Activated CD8-positive, alpha-beta memory T cell treated with anti-CD3 and anti-CD28 coated beads for 4 hours (primary cell): ENCODE measurements at places on chromosomes 12 and 14.

- DNase-seq = peak; percentile 34
These were observed 57.9 kb downstream of the TRPV4 start for GRCh38 chr12:109775172-109775881.

- no peak for DNase-seq
These were observed 80.2 kb downstream of the NUAK1 start for GRCh38 chr12:106058256-106059182.

DNA sequence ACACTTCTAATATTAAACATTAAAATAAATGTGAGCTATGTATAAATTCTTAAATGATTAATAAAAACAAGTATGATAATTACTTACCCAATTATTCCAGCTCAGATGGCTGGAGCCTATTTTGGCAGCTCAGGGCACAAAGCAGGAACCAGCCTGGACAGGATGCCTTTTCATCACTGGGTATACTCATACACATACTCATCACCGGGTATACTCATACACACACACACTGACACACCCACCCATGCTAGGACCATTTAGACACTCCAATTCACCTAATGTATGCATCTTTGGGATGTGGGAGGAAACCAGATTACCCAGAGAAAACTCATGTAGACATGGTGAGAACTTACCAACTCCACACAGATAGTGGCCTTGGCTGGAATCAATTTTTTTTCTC, 57.9 kb upstream of the CNOT2 start:
- DNase-seq = no peak

GRCh38 chr12:26701604-26702215, 131.3 kb downstream of the ITPR2 start:
- no peak for DNase-seq

DNA sequence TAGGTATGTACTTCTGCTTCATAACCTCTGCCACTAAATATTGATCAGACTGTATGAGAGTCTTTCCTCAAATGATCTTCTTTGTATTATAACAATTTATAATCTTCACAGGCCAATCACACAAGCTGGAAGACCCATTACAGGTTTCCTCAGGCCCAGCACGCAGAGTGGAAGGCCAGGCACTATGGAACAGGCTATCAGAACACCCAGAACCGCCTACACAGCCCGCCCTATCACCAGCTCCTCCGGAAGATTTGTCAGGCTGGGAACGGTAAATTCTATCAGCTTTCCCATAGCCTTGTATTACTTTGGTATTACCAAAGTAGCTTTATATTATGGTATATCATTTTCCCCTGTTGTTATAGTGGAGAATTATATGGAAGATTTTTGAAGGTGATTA, 16.5 kb downstream of the TTC8 start:
- no peak for DNase-seq

DNA sequence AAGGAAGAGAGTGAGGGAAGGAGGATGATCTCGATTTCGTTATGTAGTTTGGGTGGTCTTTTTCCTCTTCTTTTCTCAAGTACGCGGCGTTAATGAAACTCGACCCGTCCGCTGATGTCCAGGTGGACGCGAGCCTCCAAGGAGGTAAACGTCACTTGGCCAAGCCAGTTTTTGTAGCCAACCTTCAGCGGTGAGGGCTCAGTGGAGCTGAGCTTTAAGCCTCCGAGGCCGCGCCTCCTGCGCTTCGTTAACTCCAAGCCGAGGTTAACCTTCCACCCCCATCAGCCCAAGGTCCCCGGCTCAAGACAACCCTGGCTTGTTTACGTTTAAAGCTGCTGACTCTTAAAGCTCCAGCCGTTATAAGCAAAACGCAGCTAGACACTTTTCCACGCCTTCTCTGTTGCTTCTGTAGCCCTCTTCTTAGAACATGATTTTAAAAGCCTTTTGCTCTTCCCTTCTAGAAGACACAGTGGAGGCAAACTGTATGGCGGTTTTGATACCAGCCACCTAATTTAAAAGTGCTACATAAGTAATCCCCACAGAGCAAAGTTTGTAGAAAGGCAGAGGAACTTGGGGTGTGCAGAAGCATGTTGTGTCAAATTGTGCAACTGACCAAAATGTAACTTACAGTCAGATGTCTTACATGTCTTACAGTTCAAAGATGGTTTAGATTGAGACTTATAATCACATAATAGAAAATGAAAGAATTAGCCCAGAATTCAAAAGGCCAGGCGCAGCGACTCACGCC, 923 bp upstream of the ITPR2 start:
- no peak for DNase-seq

DNA sequence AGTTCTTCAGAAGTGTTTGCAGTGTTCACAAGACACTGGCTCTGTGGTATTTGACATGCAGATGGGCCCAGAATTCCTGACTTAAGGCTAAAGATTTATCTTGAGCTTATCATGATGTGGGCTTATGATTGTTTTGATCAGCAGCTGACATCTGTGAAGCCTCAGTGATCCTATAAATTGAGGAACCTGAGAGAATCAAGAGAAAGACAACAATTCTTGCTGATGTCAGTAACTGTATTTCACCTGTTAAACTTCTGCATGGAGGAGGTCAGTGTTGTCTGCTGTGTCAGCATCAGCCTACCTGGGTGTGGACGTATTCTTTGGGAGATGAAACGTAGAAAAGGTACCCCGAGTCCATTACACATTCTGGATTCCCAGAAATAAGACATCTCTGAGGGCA, 33.3 kb downstream of the TRAF3 start:
- no peak for DNase-seq

- no peak for DNase-seq
These were observed 165.8 kb downstream of the ESRRB start for GRCh38 chr14:76541594-76542219.

- DNase-seq = no peak
These were observed 194.1 kb upstream of the PLEKHA5 start for GRCh38 chr12:18935371-18935965.

DNA sequence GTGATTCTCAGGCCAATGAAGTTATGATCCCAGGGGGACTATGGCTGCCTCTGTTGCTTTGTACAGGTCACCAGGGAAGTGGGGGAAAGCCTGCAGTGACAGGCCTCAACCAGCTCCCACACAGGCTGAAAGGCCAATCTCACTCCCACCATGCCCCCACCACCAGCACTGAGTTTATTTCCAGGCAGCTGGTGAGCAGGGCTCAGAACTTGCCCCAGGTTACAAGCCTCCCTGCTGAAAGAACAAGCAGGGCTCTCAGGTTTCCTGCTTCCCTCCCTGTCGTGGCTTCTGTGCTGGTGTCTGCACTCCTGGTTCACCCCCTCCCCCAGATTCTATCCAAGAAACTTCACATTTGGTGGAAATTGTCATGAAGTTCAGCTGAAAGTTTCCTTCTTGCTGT, 260.3 kb downstream of the CCDC59 start:
- no peak for DNase-seq

GRCh38 chr14:90624732-90625400, 191.4 kb downstream of the TTC7B start:
- no peak for DNase-seq

DNA sequence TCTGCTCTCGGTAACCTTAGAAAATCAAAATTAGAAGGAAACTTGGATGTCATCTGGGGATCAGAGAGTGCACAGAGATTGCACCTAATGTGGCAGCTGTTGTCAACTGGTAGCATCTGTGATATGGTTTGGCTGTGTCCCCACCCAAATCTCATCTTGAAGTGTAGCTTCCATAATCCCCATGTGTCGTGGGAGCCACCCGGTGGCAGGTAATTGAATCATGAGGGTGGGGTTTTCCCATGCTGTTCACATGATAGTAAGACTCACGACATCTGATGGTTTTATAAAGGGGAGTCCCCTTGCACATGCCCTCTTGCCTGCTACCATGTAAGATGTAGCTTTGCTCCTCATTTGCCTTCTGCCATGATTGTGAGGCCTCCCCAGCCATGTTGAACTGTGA, 127.7 kb upstream of the SRRM4 start:
- DNase-seq = no peak

- no peak for DNase-seq
These were observed 14.6 kb upstream of the MIA2 start for GRCh38 chr14:39219075-39219499.

GRCh38 chr12:9931245-9931644, 925 bp downstream of the CLEC2A start:
- DNase-seq = no peak

DNA sequence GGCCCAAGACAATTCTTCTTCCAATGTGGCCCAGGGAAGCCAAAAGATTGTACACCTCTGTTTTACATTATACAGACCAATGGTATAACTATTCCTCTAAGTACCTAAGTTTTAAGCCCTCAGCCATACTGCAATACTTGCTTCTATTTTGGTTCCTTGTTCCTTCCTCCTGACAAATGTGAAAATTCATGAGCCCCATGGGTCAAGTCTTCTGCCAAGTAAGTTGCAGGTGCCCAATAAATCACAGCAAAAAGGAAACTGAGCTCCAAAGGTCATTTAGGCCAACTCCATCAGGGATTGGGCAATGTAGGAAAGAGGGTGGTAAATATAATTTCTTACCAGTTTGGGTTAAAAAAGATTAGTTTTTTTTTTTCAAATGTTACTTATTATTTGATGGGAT, 57.7 kb upstream of the NPFF start:
- DNase-seq = no peak

GRCh38 chr12:113200021-113200797, 14.7 kb downstream of the RITA1 start:
- no peak for DNase-seq

- no peak for DNase-seq
These were observed at the start of gene IGF1 for GRCh38 chr12:102480406-102480805. IGF1 (minus strand) TSS chr12:102480563; CDS start chr12:102480381, 182 bp downstream.

DNA sequence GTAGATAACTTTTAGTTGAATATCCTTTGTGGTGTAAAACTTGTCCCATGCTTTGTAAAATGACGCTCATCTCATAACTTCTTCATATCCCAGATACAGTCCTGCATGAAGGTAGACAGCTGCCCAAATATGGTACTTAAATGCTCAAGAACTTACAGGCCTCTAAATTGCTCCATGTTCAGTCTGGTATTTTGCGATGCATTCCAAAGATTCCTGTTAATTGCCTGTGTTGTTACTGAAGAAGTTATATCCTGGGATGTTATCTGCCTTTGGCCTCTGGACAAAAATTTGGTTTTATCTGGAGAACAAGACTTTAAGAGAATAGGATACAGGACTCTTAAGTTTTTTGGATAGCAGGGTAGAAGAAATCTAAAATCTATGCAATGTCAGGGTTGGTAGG, 473.0 kb downstream of the PCNX1 start:
- DNase-seq = no peak

GRCh38 chr12:117236456-117237001, 46.3 kb upstream of the FBXO21 start:
- peak; percentile 44 for DNase-seq

GRCh38 chr12:114685320-114685781, 1.4 kb upstream of the TBX3 start:
- no peak for DNase-seq

DNA sequence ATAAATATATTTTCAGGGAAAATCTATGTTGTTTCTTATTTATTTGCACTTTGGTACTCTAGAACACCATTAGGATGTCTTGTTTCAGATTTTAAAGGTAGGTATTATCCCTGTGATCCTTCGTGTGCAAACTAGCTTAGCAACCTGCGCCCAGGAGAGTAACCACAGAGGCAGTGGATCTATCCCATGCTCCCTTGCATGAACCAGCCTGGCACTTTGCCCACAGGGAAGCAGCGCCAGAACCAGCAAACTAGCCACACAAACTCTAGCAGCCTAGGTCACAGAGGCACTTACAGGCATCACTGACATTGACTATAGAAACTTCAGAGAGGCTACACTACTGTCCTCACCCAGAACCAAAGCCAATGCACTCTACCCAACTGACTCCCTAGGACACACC, 76.1 kb downstream of the TSHR start:
- DNase-seq = no peak

- DNase-seq = no peak
These were observed 254.9 kb upstream of the TMEM132C start for GRCh38 chr12:128012110-128012509.

DNA sequence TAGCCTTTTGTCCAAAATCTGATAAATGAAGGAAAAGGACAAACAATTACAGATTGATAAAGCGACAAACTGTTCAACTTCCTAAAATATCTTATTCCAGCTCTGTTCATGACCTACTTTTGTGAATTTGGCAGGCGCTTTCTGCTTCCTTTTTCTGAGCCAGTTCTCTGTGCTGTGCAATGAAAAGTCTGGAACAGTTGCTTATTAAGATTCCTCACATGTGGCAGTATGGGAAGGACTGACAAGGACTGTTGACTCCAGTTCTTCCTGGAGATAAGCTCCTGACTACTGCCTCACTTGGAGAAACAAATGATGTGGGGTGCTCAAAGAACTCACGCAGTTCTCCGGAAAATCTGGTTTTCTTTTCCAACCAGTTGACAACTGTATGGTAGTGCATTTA, 58.3 kb upstream of the ANP32D start:
- no peak for DNase-seq

DNA sequence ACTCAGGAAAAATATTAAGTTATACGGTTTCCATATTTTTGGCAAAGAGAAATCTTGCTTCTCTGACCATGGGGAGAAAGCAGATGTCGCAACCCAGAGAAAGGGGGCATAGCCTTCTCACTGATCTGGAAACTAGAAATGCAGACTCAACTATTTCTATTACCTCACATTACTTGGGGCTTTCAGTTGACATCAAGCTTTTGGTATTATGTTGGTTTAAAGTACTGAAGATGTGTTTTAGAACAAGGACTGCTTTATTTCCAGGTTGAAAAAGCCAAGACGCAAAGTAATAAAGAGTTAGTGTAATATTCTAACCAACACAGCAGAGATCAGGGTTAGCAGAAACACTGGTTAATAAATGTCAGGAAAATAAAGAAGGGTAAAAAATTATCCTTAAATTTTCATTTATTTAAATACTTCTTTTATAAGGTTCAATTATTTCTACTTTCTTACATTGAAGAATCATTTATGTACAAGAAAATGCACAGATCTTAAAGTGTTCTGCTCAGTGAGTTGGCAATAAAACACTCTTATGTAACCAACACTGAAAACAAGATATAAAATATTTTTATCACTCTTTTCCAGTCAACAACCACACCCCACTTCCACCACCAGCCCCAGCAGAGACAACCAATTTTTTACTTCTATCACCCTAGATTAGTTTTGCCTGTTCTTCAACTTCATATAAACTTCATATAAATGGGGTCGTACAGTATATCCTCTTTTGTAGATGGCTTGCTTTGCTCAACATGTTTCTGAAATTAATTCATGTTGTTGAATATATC, 26.0 kb downstream of the DCP1B start:
- no peak for DNase-seq

DNA sequence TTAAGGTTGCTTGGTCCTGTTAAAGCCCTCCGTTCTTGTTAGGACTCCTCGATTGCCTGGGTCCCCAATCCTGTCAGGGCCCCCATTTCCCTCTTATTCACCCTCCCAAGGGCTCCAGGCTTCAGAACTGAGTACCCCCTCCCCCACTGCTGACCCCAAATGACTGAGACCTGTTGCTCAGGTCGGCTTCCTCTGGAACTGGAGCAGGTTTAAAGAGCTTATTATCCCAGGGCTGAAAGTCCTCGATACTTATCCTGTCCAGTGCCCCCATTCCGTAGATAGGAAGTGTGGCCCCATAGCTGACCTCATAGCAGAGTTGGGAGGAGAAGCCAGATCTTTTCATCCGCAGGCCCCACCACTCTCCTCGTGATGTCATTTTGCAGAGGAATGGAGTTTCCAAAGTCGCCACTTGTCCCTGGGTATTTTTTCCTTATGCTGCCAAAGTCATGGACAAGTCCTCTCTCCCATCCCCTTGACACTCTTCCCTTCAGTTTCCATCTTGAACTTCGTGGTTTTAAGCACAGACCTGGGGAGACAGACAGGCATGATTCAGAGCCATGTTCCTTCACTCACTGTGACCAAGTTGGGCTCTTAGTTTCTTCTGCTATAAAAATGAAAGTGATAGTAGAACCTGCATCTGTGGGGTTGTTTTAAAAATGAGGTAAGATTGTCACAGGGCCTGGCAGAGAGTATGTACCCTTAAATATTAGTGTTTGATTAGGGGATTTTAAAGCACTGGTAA, 1.2 kb downstream of the USP30 start:
- peak; percentile 2 for DNase-seq
